DND-41 (cell line): ENCODE measurements at places on chromosomes 2 and 18.

DNA sequence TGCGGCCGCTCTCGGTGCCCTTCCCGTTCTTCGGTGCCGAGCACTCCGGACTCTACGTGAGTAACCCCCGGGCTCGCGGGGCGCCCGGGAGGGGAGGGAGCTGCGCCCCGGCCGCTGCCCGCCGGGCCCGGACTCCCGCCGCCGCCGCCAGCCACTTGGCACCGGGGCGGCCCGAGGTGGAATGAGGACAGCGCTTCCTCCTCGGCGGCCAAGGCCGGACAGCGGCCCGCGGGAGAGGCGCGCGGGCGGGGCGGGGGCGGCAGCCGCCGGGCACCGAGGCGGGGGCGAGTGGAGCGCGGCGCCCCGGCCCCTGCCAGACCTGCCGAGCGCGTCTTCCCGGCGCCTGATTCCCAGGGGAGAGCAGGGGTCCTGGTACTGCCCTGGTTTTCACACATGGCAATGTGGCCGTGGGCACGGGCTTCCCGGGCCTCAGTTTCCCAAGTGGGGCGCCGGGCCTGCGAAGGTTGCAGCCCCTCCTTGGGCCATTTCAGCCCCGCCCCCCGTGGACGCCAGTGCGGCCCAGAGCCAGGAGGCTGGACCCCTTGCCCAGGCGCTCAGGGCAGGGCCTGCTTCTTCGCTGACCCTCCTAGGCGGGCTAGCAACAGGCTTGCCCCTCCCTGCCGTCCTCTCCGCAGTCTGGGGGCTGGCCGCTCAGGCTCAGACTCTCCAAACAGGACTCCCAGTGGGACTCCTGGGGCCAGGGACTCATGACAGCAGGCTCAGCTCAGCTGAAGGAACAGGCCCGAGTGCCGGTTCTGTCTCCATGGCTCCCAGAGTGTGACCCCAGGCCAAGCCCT lies 775 bp downstream of the SNED1 start:
- H3K36me3 ChIP-seq: no peaks in the 10 kb centered on the region
- H3K4me3 ChIP-seq: no peak overlapping the region
- H3K4me1 ChIP-seq: no peaks in the 10 kb centered on the region
- DNase-seq: no peak
- no peak overlapping the region for H3K27ac ChIP-seq

- peak overlapping the region; percentile 97 for H3K27ac ChIP-seq
- H3K4me1 ChIP-seq: peaks cover 35% of the 10 kb centered on the region
- H3K4me3 ChIP-seq: peak overlapping the region; percentile 96
- peaks cover 2% of the 10 kb centered on the region for H3K27me3 ChIP-seq
- H3K36me3 ChIP-seq: peaks cover 8% of the 10 kb centered on the region
These were observed 353 bp upstream of the NUP35 start for GRCh38 chr2:183123959-183124221.

- H3K4me3 ChIP-seq: peak overlapping the region; percentile 67
- peaks cover 24% of the 10 kb centered on the region for H3K4me1 ChIP-seq
- H3K36me3 ChIP-seq: no peaks in the 10 kb centered on the region
- H3K27me3 ChIP-seq: no peaks in the 10 kb centered on the region
- no peak for DNase-seq
- H3K27ac ChIP-seq: peak overlapping the region; percentile 65; the same call in 1 of the 2 replicates
These were observed 1.1 kb downstream of the METAP1D start for GRCh38 chr2:172000696-172001361.

DNA sequence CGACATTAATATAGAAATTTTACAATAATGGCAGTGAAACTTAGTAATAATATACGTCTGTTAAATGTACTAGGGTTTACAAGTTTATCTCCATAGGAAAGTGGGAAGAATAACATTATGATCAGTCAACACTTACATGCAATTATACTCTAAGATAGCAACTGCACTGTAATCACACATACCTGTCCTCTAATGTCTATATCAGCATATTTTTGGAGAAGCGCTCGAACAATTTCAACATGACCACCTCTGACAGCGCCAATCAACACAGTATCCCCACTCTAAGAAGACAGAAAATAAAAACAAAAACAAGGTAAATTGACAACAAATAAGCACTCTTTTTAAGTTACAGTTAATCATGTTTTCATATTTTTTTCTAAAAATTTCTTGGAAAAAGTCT lies 37.2 kb downstream of the KIDINS220 start:
- no peak overlapping the region for H3K4me3 ChIP-seq
- H3K27me3 ChIP-seq: no peaks in the 10 kb centered on the region
- no peak overlapping the region for H3K27ac ChIP-seq
- no peak for DNase-seq
- H3K4me1 ChIP-seq: no peaks in the 10 kb centered on the region
- peaks cover 80% of the 10 kb centered on the region for H3K36me3 ChIP-seq

DNA sequence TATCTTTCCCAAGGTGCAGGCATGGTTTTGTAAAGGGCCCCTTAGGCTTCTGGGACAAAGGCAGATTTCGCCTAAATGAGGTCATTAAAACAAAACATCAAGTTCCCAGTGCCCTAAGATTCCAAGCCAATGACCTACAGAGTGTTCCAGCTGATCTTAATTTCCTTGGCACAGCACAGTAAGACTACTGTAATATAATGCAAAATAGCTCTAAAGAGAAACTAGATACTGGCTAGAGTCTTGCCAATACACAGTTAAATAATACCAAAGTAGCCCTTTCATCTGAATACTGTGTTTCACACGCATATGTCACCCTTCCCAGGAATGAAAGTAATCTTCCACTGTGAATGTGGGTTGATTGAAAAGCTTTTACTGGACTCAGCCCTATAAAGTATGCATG lies 14.7 kb downstream of the GRB14 start:
- no peak overlapping the region for H3K27ac ChIP-seq
- DNase-seq: no peak
- no peak overlapping the region for H3K4me3 ChIP-seq

DNA sequence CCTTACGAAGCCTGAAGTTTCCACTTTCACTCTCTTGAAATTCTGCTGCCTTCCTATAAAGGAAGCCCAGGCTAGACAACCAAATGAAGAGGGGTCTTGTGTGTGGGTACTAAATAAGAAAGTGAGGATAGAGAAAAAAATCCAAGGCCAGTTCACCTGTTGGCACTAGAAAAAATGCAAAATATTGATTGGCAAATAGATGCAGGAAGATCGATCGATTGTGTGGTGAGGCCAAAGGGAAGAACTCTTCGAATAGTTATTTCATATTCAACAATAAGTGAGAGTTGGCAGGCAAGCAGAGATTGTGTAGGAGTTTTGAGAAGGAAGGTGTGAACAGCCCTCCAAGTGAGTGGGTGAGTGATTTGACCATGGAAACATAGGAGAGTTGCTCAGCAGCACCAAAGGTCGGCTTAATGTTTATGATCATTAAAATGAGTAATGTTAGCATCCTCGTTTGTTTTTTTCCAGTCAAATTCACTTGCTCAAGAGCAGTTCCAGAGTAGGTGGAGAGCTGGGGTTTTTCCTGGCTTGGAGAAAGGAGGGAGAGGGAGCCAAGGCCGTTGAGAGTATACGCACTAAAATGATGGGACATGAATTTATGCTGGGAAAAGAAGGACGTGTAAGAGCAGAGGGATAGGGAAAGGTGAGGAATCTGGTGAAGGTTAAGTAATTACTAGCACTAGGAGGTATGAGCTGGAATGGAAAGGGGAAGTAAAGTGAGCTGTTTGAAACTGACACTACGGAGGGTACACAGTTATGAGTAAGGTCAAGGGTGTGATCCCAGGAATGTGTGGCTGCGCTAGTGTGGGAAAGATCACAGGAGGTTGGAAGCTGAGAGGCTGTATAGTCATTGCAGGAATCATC lies 1.1 kb upstream of the NAPG start:
- peak overlapping the region; percentile 91; the same call in 1 of the 2 replicates for H3K27ac ChIP-seq
- peak overlapping the region; percentile 99 for H3K4me3 ChIP-seq
- H3K27me3 ChIP-seq: no peaks in the 10 kb centered on the region
- peaks cover 44% of the 10 kb centered on the region for H3K4me1 ChIP-seq

GRCh38 chr18:11668441-11669169 lies 20.5 kb upstream of the GNAL start:
- no peak overlapping the region for H3K4me3 ChIP-seq
- peaks cover 21% of the 10 kb centered on the region for H3K27me3 ChIP-seq
- no peak overlapping the region for H3K27ac ChIP-seq
- H3K4me1 ChIP-seq: no peaks in the 10 kb centered on the region
- no peaks in the 10 kb centered on the region for H3K36me3 ChIP-seq

GRCh38 chr2:16899958-16900357 lies 234.3 kb upstream of the CYRIA start:
- H3K27ac ChIP-seq: no peak overlapping the region
- no peaks in the 10 kb centered on the region for H3K4me1 ChIP-seq
- no peak overlapping the region for H3K4me3 ChIP-seq
- DNase-seq: no peak
- H3K27me3 ChIP-seq: no peaks in the 10 kb centered on the region

GRCh38 chr2:100524331-100524730 lies 38.5 kb upstream of the PDCL3 start:
- H3K4me1 ChIP-seq: no peaks in the 10 kb centered on the region
- H3K27me3 ChIP-seq: no peaks in the 10 kb centered on the region
- no peaks in the 10 kb centered on the region for H3K36me3 ChIP-seq
- no peak for DNase-seq
- H3K4me3 ChIP-seq: no peak overlapping the region

- no peaks in the 10 kb centered on the region for H3K27me3 ChIP-seq
- no peaks in the 10 kb centered on the region for H3K4me1 ChIP-seq
- H3K27ac ChIP-seq: no peak overlapping the region
- H3K36me3 ChIP-seq: no peaks in the 10 kb centered on the region
- DNase-seq: no peak
These were observed 225.1 kb upstream of the LRRTM1 start for GRCh38 chr2:80529466-80530165.

- H3K36me3 ChIP-seq: no peaks in the 10 kb centered on the region; the same call in 1 of the 2 replicates
- H3K4me1 ChIP-seq: peaks cover 54% of the 10 kb centered on the region
- no peak overlapping the region for H3K4me3 ChIP-seq
- H3K27ac ChIP-seq: peak overlapping the region; percentile 99
- no peak for DNase-seq
These were observed 67.6 kb downstream of the ARL4C start for GRCh38 chr2:234429265-234429664.

- no peaks in the 10 kb centered on the region for H3K36me3 ChIP-seq
- no peak overlapping the region for H3K4me3 ChIP-seq
- no peaks in the 10 kb centered on the region for H3K4me1 ChIP-seq
- DNase-seq: no peak
These were observed 50.2 kb upstream of the MRPL33 start for GRCh38 chr2:27721335-27721734.

- H3K4me3 ChIP-seq: no peak overlapping the region
- peaks cover 97% of the 10 kb centered on the region for H3K36me3 ChIP-seq
- DNase-seq: no peak
- no peaks in the 10 kb centered on the region for H3K27me3 ChIP-seq
These were observed 27.2 kb downstream of the CCDC138 start for GRCh38 chr2:108813732-108814131.

DNA sequence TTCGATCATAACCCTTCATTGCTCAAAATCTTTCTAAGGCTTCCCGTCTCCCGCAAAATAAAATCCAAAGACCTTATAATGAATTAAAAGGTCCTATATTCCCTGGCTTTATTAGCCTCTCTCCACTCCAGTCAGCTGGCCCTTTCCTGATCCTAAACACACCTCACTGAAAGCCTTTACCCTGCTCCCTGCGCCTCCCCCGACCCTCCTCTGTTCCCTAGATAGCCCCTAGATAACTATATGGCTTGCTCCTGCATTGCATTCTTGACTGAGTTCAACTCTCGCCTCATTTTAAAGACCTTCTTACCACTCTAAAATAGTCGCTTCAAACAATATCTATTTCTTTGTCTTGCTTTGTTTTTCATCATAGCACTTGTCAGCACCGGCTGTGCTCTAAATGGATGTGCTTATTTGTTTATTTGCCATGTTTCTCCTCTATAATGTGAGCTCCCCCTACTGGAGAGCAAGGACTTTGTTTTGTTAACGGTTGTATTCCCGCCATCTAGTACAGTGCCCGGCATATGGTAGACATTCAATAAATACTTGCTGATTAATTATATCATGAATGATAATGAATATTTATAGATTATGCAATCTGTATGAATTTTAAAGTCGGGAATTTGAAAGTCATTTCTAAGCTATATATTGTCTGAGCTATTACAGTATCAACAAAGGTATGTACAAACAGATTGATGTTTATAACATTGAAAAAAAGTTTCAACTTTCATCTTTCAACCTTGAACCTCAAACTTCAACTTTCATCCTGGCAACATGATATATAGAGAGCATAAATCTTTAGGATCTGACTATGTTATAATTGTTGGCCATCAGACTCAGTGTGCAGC lies 32.4 kb upstream of the VIT start:
- DNase-seq: peak; percentile 9
- H3K27ac ChIP-seq: no peak overlapping the region
- H3K36me3 ChIP-seq: no peaks in the 10 kb centered on the region
- no peak overlapping the region for H3K4me3 ChIP-seq
- H3K27me3 ChIP-seq: peaks cover 15% of the 10 kb centered on the region

DNA sequence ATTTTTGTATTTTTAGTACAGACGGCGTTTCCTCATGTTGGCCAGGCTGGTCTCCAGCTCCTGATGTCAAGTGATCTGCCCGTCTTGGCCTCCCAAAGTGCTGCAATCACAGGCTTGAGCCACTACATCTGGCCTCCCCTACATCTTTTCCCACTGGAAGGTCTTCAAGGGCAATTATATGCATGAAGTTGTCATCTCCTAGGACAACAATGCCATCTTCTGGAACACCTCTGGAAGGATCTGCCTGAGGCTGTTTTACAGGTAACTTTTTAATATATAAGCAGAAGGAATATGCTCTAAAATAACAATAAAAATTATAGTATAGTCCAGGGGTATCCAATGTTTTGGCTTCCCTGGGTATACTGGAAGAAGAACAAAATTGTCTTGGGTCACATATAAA lies 321.4 kb downstream of the AFF3 start:
- no peak overlapping the region for H3K4me3 ChIP-seq
- H3K4me1 ChIP-seq: no peaks in the 10 kb centered on the region

GRCh38 chr2:4098137-4098536 lies 394.8 kb downstream of the DCDC2C start:
- no peaks in the 10 kb centered on the region for H3K4me1 ChIP-seq
- H3K27me3 ChIP-seq: peaks cover 2% of the 10 kb centered on the region
- no peak overlapping the region for H3K4me3 ChIP-seq
- H3K27ac ChIP-seq: no peak overlapping the region

DNA sequence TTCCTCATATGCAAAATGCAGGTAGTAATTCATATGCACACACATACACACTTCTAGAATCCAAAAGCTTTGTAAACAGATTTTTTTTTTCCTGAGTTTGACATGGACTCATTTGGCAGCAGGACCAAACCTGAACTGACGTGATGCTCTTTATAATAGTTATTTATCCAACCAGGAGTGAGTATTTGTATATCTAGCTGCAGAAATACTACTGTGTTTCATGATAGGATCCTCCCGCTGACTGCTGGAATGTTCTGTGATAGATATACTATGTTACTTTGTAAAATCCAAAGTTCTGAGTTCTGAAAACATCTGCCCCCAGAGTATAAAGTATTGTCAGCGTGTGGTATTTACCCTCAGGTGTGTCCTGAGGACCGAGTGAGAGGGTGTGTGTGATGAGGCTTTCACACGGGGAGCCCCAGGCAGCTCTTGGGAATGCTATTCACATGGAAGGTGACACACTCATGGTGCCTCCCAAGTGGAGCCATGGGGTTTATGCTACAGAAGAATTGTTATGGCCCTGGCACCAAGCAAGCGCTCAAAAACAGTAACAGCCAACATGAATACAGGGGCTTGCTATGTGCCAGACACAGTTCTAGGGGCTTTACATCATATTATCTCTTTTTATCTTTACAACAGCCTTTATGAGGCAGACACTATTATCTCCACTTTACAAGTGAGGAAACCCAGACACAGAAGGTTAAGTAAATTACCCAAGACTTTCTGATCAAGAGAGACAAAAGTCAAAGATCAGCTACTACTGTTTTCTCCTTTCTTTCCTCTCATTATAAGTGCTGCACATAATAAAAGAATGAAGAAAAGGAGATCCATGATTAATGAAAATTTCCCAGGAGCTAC lies 16.7 kb upstream of the TXNDC2 start:
- H3K4me1 ChIP-seq: peaks cover 6% of the 10 kb centered on the region; the same call in 1 of the 2 replicates
- no peak overlapping the region for H3K4me3 ChIP-seq
- H3K27me3 ChIP-seq: no peaks in the 10 kb centered on the region
- no peaks in the 10 kb centered on the region for H3K36me3 ChIP-seq
- no peak for DNase-seq
